ENCODE measurements at places on chromosomes 13 and 19.
A peak's percentile ranks its signal among the peaks of the same experiment; 100 is the strongest.

GRCh38 chr13:46278474-46278873, 66.7 kb downstream of the LRRC63 start:
- no peak for DNase-seq

DNA sequence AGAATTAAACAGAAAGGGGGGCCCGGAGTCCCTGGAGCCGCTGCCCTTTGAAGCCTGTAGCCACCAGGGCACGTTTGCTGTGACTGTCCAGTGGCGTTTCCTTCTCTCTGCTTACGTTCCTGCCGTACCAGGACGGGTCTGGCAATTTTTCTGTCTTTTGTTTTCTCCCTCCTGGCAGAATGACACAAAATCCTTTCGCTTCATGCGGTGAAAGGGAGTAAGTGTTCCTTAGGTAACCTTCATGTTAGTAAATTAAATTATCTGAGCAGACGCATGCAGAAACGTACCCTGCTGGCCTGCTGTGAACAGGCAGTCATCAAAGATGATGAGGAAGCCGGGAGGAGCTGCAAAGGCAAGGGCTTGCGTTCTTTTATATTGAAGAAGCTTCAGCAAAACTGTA, 299.3 kb upstream of the ARGLU1 start:
- no peak for DNase-seq

DNA sequence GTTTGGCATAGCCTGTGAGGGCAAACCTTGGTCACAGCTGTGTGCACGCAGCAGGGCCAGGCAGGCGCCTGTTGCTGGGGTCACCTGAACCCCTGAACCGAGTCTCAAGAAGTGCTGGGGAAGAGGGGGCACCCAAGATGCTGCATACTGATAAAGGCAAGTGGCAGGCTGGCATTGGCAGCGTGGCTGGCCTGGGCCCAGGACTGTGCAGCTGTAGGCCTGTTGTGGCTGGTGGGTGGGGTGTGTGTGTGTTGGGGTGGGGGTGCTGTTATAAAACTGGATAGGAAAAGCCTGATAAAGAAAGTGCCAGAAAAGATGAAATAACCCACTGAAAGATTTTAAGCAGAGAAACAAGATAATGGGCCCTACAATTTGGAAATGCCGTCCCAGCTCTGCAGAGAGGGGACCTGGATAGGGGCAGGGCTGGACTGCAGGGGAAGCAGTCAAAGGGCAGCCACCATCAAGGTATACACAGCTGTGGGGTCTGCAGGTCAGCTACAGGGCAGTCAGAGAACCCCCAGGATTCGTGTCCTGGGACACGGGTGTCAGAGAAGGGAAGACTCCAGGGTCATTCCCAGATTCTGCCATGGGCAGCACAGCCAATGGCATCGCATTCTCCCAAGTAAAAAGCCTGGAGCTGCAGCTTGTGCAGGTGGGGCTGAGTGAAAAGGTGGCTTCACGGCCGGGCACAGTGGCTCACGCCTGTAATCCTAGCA, 33.2 kb downstream of the CILP2 start:
- no peak for DNase-seq

GRCh38 chr13:101967216-101967615, 434.6 kb downstream of the FGF14 start:
- DNase-seq = no peak

GRCh38 chr13:28819046-28819730, 951 bp upstream of the MTUS2 start:
- peak; percentile 19 for DNase-seq

All from GM19239 (cell line).